AG04449 (cell line): ENCODE measurements at places on chromosomes 4 and X.

DNA sequence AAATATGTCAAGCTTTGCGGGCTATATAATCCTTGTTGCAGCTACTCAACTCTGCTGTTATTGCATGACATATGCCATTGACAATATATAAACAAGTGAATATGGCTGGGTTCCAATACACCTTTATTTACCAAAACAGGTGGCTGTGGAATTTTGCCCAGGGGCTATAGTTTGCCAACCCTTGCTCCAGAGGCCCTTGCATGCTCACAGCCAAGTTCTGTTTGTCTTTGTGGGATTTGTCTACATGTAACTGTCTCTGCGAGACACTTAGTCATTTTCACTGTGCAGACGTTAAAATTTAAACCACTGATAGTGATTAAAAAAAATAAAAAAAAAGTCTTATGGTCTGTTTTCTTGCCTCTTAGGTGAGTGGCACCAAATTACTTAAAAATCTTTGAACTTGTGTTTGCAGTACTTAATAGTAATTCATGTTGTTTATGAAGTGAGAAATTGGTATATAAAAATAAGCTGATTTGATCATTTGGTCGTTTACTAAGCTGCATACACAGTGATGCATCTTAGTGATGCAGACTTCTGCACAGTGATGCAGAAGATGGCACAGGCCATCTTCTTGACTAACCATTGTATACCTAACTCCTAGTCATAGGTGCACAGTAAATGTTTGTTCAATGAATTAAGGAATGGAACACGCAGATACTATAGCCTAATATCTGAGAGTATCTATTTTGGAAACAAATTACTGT is 170.9 kb downstream of the FRMPD4 start:
- DNase-seq = no peak

DNA sequence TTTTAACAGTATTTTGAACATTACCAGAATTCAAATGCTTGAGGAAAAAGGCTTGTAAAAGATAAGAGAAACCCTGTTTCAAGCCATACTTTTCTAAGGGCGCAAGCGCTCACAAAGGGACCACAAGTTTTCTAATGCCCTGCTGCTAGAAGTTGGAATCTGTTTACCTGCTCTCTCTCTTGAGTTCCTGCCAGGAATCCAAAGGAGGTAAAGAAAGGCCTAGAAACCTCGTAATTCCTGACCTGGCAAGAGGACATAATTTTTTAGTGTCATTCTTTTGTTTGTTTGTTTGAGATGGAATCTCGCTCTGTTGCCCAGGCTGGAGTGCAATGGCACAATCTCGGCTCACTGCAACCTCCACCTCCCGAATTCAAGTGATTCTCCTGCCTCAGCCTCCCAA is 1.4 kb upstream of the FUNDC1 start:
- DNase-seq = no peak

GRCh38 chr4:184280591-184281071 is 63.0 kb upstream of the ENPP6 start:
- no peak for DNase-seq

GRCh38 chr4:108370291-108371141 is 201.8 kb upstream of the LEF1 start:
- DNase-seq = no peak

- DNase-seq = no peak
Observed at GRCh38 chr4:63786171-63786570, 623.1 kb downstream of the TECRL start.

DNA sequence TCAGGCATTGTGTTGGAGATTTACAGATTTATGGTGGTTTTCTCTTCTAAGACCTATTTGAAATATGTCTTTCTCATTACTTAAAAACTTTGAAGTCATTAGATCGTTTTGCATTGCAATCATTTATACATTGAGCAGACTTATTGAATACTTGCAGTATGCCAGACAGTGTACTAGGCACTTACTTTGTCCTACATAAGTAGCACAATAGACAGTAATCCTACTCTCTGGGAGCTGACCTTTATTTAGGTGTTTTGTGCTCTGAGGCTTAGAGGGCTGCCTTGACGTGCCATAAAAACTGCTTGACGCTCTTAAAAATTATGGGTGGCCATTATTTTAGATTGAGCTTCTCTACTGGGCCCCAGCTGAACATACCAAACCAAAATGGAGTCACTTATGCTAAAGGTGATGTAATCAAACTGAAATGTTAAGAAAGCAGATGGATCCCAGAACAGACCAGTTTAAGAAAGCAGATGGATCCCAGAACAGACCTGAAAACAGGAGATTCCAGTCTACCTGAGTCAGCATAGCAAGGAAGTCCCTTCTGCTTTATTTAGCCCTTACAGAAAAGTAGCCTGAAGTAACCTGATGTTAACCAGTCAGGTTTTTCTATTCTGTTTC is 42.4 kb downstream of the PTTG2 start:
- no peak for DNase-seq

DNA sequence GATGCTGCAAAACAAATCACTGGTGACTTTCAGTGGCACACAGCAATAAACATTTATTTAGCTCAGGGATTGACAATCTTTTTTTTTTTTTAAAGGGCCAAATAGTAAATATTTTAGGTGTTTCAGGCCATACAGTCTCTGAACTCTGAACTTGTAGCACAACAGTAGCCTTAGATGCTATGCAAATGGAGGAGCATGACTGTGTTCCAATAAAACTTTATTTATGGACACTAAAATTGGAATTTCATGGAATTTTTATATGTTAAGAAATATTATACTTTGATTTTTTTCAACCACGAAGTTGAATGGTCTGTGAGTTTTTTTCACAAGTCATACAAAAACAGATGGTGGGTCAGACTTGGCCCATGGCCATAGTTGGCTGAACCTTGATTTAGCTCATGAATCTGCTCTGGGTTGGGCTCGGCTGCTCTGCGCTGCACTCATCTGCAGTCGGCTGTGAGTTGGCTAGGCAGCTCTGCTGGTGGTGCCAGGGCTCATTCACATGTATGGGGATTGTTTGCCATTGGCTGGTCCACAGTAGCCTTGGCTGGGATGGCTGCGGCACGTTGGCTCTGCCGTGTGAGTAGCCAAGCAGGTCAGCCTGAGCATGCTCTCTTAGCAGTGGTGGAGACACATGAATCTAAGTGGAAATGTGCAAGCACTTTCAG is 231.7 kb upstream of the PGRMC2 start:
- no peak for DNase-seq

DNA sequence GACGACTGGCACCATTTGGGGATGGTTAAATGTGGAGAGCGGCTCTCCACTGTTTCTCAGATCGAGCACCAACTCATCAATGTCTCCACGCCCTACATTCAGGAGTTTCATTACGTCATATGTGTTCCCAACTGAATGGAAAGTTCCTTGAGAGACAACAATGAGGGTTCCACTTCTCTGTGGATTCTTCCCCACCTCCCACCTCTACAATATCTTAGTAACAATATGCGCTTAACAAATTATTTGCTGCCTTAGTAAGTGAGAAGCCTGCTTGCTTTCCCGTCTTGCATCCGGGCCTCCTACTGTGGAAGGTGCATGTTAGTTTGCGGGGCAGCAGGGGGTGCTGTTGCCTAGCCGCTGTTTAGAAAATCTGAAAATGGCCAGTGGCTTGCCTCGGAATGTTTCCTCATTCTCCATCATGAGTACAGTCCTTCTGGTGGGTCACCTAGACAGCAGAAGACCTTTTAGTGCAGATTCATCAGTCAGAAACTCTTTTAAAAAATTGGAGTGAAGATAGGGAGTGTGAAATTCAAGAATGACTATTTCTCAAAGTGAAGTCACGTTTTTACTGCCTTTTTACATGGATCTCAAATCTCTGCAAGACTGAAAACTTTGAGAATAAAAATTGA is 55.7 kb downstream of the PHOX2B start:
- peak; percentile 5 for DNase-seq

- DNase-seq = no peak
Observed at GRCh38 chr4:12881945-12882584, 602.1 kb downstream of the RAB28 start.

GRCh38 chr4:96407225-96407624 is 567.3 kb downstream of the PDHA2 start:
- no peak for DNase-seq

- no peak for DNase-seq
Observed at GRCh38 chr4:16226816-16227461, 668 bp upstream of the TAPT1 start.

DNA sequence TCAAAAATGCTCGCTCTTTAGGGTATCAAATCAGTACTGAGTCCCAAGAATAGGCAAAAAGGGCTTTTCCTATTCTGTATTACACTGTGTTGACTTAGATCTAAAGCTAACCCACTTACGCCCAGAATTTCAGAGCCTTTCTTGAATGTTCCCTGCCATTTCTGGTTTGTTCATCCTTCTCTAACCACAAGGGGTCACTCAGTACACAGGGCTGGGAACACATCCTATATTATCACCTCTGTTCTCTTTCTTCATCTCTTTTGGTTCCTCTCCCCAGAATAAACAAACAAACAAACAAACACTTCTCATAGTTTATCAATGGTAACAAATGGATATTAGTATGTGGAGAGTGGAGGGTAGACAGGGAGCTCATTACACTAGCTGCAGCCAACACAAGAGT is 25.5 kb upstream of the MORC4 start:
- DNase-seq = no peak

GRCh38 chr4:80615099-80615498 is 279.6 kb downstream of the CFAP299 start:
- DNase-seq = no peak

GRCh38 chr4:157997296-157997695 is 175.5 kb downstream of the GASK1B start:
- DNase-seq = no peak

DNA sequence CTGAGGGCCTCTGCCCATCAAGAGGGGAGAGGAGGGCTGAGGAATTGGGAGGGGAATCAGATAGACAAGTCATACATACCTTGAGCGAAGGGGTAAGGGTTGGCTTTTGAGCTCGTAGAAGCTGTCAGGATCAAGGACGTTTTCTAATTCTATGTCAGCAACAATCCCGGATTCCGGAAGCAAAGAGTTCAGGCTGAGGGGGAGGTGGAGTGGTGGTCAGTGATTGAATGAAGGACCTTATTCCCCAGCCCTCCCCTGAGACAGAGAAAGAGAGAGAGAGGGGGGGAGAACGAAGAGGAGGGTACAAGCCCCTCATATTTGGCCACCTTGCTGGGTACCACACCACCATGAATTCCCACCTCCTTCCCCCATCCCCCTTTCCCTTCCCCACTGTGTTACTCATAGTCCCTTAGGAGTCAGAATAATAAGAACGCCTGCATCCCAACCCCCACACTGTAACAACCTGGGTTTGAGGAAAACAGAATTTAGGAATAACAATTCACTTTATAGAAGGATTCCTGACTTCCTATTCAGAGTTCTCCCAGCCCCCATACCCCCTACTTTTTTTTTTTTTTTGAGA is 2.7 kb downstream of the TFE3 start:
- no peak for DNase-seq

- no peak for DNase-seq
Observed at GRCh38 chr4:61214680-61215079, 14.6 kb downstream of the ADGRL3 start.

DNA sequence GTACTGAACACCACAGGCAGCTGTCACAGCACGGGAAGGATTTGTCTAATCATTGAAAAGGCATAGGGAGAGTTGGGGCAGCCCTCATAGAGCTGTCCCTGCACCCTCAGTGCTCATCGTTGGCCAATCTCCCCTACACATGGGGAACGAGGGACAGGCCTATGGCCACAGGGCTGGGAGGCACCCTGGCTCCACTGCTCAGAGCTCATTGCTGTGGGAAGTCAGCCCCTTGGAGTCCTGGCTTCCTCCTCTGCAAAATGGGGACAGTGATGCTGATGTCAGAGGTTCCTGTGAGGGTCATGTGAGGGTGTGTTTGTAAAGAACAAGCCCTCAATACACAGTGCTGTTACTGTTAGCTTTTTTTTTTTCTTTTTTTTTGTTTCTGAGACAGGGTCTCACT is 19.3 kb upstream of the HTRA3 start:
- DNase-seq = no peak

DNA sequence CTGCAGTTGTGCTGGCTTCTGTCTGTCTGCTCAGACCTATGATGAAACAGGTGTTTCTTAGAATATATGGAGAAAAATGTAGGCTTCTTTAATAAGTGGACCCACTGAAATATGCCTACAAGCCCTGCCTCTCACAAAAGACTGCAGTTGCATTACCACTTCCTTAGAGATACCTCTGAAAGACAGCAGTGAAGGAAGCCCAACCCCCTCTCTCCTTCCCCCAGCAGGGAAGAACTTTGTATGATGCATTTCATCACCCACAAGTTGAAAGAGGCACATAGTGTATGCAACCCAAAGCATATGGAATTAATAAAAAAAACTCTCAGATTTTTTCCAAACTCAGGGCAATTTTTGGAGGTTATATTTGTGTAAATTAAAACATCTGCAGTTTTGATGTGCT is 916.7 kb downstream of the TECRL start:
- no peak for DNase-seq

- no peak for DNase-seq
Observed at GRCh38 chr4:4645743-4646142, 103.9 kb upstream of the STX18 start.

- no peak for DNase-seq
Observed at GRCh38 chr4:37392521-37393255, 148.1 kb downstream of the NWD2 start.

- no peak for DNase-seq
Observed at GRCh38 chr4:7775396-7775795, 164.3 kb downstream of the AFAP1 start.

DNA sequence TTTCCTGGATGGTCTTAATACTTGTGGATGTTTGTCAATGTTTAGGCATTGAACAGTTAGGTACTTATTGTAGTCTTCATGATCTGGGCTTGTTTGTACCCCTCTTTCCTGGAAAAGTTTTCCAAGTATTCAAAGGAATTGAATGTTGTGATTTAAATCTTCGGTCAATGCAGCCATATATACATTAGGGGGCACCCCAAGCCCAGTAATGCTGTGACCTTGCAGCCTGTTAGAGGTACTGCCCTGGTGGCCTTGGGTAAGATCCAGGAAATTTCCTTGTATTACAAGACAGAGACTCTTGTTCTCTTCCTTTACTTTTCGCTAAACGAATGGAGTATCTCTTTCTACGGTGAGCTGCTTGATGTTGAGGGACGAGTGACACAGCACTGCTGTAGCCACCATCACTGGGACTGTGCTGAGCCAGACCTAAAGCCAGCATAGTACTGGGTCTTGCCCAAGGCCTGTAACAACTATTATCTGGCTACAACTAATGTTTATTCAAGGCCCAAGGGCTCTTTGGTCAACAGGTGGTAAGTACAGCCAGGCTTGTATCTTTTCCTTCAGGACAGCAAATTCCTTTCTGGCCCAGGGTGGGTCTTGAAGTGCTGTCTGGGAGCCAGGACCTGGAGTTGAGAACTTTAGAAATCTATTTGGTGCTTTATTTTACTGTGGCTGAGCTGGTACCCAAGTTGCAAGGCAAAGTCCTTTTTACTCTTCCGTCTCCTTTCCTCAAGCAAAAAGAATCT is 118.3 kb upstream of the ATOH1 start:
- DNase-seq = no peak

- DNase-seq = no peak
Observed at GRCh38 chr4:128782076-128782715, 27.3 kb upstream of the JADE1 start.

DNA sequence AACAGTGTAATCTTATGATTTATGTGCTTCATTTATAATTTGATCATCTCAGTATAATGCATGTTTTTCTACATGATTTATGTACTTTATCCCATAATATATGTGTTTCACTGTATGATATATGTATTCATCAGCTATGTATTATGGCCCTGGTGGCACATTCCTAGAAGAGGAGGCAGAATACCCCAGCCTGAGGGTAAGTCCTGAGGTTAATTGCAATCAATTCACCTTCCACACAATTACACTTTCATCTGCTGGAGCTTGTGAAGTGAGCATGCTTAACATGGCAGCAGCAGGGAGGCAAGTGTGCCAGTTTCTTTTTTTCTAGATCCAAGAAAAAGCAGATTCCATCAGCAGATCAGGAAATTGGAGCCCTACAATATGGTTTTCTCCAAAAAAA is 81.2 kb downstream of the CXXC4 start:
- no peak for DNase-seq
